ENCODE measurements at places on chromosomes 6 and 20. TPM values are rescaled to one million over a fixed set of nuclear protein-coding genes. Genes with fewer than 3 reads are reported as not detected.

DNA sequence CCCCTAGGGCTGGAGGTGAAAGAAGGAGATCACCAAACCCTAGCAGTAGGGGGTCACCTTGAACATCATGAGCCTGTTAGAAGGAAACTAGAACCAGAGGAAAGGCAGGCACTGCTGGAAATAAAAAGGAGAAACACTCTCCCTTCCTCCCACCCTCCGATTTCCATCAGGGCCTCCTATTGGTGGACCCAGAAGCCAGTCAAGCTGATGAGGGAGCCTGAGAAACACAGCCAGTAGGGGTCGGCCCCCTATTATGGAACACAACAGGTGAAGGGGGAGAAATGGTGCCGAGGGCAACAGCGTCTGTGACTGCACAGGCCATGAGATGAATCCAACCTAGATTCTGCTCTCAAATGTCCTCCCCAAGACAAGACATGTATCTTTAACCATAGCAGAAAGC lies 156.1 kb upstream of the LRFN2 start:
- no peak for DNase-seq

GRCh38 chr6:141110481-141110880 lies 1022.2 kb upstream of the GJE1 start:
- no peak for DNase-seq

Gene TSPO2
- not detected for total RNA-seq

Gene RFX6
- not detected for total RNA-seq

Gene BMP6
- total RNA-seq = 11.7 TPM

Gene NT5E
- total RNA-seq = 36.9 TPM

Gene CRIP3
- 3.9 TPM for total RNA-seq

DNA sequence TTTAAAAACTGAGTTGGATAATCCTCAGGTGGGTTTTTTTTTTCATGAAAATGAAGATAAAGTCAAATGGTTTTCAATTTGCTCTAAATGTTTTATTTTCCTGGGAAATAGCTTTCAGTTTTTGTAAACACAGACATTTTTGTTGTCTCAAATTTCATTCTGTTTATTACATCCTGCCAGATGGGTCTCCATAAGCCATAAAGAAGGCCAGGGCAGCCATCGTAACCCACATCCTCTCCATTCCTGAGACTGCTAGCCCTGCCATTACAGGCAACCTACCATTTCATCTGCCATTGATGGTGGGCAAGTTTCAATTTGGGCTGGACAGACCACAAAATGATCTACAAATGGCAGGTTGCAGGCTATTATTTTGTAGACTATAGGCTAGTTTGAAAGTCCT lies 60.8 kb downstream of the BTBD3 start:
- DNase-seq = no peak

Gene STX11
- total RNA-seq = 2.7 TPM

Gene OPN5
- total RNA-seq = 0.05 TPM

DNA sequence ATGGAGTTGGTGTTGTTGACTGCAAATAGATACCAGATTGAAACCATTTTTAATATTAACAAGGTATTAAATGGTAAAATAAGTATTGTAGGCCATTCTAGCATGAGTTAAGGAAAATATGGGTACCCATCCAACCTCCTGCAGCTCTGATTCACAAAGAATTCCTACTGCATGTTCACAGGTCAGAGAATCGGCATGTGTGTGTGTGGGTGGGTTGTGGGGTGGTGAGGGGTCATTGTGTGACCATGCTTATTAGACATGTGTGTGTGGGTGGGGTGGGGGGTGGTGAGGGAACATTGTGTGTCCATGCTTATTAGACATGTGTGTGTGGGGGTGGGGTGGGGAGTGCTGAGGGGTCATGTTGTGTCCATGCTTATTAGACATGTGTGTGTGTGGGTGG lies 3.2 kb downstream of the IYD start:
- no peak for DNase-seq

GRCh38 chr20:50655311-50655880 lies 35.9 kb downstream of the RIPOR3 start:
- DNase-seq = peak; percentile 85

- no peak for DNase-seq
Measured at GRCh38 chr20:30503992-30504570, 753.4 kb upstream of the DEFB115 start.

Gene TREML1
- total RNA-seq = 0.21 TPM

- DNase-seq = no peak
Measured at GRCh38 chr6:167968091-167968490, 29.4 kb upstream of the KIF25 start.

GRCh38 chr6:4210629-4211419 lies 75.4 kb upstream of the ECI2 start:
- DNase-seq = no peak

DNA sequence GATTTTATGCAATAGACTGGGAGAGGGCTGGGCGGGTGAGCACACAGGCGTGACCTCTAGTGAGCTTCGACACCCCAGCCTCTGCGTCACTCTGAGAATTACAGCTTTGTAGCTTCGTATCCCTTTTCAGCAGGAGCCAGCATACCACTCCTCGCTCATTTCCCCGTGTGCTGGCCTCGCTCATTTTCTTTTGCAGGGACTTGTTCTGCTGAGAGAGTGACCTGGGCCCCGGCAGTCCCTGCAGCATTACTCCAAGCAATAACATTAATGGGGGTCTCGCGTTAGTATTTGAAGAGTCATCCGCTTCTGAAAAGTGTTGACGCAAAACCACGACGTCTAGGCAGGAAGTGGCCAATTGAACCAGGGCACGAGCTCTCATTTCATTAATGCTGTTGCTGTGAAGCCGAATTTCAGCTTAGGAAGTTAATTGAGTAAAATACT lies 193.7 kb downstream of the QKI start:
- DNase-seq = no peak

- DNase-seq = no peak
Measured at GRCh38 chr20:39095870-39096269, 133.7 kb downstream of the DHX35 start.

DNA sequence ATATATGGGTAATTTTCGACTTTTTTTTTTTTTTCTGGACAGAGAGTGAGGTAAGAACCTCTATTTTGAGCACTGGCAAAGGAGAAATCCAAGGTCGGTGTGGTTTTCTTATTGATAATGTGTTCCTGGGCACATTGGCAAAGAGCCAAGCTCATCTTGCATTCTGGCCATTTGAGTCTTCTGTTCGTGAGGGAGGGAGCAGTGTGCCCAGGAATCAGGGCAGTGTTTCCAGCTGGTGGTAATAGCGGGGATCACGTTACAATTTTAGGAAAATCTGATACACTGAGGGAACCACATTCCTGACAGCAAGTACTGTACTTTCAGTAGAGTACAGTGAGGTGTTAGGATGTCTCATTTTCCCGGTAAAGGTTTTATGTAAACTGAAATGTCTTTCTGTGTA lies 442.3 kb upstream of the MAP3K7 start:
- DNase-seq = no peak

GRCh38 chr6:142313284-142313683 lies 11.5 kb downstream of the ADGRG6 start:
- DNase-seq = no peak

DNA sequence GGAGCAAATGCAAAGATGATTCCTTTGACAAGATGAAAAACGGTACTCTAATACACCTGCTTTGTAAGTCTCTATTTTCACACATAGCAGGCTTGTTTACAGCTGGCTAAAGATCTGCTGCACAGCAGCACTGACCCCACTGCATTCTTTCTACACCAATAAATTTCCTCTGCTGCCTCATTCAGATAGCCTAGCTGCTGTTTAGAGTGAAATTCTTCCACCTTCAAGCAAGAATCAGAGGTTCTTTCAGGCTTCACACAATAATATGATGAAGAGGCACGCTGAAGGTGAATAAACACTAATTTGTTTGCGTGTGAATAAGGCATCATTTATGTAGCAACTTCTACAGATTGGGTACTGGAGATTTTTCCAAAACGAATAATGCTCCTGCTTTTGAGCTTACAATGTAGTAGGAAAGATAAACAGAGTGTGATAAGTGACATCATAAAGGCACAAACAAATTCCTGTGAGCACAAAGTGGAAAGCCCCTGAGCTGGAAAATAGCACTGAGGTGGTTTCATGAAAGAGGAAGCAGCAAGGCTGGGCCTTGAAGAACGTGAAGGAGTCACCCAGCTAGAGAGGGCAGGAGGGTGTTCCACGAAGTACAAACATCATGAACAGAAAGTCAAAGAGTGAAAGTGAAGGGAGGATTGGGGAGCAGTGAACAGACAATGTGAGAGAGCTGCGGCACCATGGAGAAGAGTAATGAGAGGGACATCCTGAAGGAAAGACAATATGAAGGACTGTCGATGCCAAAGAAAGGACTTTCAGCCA lies 543.4 kb downstream of the CD83 start:
- no peak for DNase-seq

Gene SCAND1
- 17.9 TPM for total RNA-seq

DNA sequence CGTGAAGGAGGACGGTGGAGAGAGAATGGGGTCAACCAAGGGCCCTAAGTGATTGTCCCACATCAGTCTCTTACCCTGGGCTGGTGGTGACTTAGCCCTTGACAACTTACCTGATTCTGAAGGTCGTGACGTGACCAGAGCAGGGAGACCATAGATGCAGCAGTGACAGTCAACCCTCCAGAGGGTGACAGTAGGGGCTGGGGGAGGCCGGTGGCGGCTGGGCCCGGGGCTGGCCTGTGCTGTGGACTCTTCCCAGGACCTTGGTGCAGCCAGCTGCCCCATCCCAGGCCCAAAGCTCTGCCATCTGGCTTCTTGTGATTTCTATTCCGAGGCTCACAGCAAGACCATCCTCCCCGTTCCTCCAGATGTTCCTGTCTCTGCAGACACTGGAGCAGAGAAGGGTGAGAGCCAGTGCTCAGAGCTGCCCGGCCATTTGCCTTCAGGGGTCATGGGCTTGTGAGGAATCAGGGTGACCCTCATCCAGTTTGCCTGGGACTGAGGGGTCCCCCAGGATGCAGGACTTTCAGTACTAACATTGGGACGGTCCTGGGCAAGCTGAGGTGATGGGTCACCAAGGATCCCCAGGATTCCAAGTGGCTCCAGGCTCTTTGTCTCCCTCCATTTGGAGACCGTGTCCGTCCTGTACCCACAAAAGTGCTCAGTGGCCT lies 36.0 kb downstream of the SUMO4 start:
- no peak for DNase-seq

Gene SAMD3
- total RNA-seq = 6.3 TPM
